Kidney glomerular epithelial cell (primary cell): ENCODE measurements at places on chromosomes 6 and 20.

DNA sequence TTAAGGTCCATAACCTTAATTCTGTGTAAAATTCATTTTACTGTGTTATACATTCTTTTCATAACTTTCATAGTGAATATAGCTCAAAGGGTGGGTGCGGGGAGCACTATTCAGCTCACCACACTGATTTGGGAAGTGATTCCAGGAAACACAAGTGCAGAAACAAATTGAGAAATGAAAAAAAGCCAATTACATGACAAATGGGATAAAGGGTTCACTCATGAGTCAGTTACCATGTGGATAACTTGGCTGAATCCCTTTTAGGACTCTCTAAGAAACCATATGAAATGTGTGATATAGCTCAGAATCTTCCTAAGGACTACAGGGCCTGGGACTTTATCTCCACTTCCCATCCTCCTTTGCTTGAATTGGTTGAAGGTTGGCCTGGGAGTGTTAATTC, 3.1 kb upstream of the BTN2A1 start:
- DNase-seq: no peak

DNA sequence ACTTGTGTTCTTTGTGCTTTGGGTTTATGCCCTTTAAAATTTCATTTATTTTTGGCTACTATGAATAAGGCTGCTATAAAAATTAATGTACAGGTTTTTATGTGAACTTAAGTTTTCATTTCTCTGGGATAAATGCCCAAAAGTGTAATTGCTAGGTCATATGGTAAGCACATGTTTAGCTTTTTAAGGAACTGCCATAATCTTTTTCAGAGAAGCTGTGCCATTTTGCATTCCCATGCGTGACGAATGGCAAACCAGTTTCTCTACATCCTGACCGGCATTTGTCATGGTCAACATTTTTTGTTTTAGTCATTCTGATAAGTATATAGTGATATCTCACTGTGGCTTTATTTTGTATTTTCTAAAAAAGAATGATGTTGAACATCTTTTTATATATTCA, 236.0 kb upstream of the SGK1 start:
- no peak for DNase-seq

DNA sequence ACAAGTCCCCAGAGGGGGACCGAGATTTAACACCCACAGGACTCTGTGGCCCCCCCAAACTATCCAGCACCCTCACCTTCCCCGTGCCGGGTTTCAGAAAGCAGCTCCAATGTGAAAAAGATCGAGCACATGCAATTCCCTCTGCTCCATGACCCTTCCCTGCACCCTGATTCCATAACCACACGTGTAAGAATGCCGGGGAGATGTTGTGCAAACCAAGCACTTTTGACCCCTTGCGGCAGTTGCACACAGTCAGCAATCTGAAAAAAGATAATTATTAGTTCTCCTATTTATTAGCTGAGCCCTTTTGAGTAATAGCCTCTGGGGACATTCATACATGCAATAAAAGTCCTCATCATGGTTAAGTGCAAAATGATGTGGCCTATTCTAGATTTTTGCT, 13.0 kb downstream of the FOXQ1 start:
- no peak for DNase-seq

GRCh38 chr6:373773-374724, 17.5 kb upstream of the IRF4 start:
- DNase-seq: no peak

GRCh38 chr6:117481278-117481925, 1.1 kb upstream of the DCBLD1 start:
- DNase-seq: no peak

GRCh38 chr6:16759181-16759645, 2.0 kb downstream of the ATXN1 start:
- peak; percentile 36 for DNase-seq

GRCh38 chr6:98581705-98582104, 252.7 kb upstream of the POU3F2 start:
- DNase-seq: no peak

DNA sequence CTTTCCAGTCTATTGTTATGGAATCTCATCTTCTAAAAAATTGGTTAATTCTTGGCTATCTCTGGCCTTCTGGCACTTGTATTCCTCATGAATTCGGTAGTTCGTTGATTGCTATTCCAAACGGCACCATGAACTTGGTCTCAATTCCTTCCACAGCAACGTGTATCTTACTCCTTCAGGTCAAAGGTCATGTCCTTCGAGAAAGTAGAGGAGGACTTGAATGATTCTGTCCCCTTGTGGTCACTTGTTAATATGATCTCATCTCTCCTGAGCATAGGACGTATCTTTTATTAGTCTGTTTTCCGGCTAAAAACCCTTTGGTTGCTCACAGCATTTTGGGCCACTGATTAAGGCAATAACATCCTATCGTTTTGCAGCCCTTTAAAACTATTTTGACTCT, 9.4 kb downstream of the TLDC2 start:
- DNase-seq: no peak

GRCh38 chr6:16949716-16950115, 152.1 kb upstream of the STMND1 start:
- DNase-seq: no peak

GRCh38 chr6:162019349-162019748, 708.2 kb downstream of the PRKN start:
- peak; percentile 41 for DNase-seq

DNA sequence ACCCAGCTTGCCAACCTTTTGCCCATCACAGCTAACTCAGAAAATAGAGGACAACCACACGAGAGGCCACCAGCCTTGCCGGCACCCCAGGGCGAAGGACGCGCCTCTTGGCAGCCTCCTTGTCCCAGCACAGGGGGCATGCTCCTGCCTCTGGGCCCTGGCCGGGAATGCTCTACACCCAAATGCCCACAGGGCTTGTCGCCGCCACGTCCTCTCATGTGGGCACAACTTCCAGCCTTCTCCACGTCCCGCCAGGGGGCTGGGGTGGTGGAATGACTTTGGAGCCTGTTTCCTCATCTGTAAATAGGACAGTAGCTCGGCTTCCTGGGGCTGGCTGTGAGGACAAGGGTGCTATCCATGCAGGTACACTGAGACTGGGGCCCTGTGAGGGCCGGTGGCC, 152.4 kb upstream of the MLN start:
- no peak for DNase-seq

DNA sequence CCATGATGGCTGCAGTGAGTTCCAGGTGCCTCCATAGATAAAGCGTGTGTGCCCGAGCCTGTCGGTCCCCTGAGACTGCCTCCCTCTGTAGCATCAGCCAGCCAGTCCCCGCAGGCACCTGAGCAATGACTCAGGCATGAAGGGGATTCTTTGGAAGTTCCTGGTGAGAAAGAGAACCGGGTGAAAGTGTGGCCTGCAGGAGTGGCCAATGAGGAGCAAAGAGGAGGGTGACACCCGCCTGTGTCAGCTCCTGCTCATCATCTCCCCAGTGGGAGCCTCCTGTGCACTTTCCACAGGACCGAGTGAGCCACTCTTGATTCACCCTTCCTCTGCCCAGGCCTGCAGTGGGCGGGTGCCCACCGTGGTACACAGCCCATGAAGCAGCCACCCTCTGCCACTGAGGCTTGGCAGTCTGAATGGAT, 71.2 kb upstream of the PTPN1 start:
- peak; percentile 51 for DNase-seq

GRCh38 chr20:18802012-18802634, 11.5 kb upstream of the SCP2D1 start:
- no peak for DNase-seq

DNA sequence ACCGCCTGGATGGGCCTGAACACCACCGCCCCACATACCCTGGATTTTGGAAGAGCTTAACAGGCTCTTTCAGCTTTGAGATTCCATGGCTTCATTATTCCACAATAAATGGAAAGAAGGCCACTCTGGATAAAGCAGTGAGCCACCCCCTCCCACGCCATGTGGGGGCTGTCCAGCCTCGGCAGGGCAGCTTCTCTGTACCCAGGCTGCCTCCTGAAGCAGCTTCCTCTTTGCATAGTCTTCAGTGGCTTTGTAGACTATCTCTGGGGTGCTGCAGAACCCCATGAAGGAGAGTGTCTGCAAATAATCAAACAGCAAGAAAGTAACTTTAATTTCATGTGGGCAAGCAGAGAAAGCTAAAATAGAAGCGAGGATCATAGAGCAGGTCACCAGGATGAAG, 96.6 kb upstream of the NXT1 start:
- no peak for DNase-seq

- no peak for DNase-seq
These were observed 4.4 kb upstream of the FILIP1 start for GRCh38 chr6:75497994-75498393.

DNA sequence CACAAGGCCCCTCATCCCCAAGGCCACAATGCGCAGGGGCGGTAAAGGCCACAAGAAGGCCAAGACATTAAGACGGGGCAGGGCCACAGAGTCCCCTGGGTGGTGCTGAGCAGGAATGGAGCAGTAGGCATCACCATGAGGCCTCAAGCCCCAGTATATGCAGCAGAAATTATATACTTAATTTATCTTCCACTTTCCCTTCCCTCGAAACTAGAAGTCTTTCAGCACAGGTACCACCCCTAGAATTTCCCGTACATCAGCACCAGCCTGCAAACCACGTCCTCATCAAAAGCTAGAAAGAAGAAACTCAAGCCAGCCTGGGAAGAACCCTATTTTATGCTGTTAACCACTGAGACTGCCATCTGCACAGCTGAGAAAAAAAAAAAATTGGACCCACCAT, 89.4 kb downstream of the PLG start:
- no peak for DNase-seq

DNA sequence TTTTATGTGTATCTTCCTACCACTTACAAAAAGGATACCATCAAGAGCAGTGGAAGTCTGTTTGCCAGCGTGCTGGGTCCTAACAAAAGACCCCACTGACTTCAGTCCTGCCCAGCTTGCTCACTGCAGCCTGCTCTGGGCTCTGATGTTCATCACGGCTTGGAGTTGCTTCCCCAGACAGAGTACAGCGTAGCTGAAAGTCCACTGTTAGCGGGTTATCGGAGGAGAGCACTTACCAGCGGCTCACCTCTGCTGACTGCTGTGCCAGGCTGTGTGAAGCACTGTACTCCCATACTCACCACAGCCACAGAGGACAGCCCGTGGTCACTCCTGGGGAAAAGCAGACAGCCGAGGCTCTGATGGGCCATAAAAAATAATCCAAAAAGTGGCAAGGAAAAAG, 40.2 kb downstream of the CTCFL start:
- DNase-seq: no peak

DNA sequence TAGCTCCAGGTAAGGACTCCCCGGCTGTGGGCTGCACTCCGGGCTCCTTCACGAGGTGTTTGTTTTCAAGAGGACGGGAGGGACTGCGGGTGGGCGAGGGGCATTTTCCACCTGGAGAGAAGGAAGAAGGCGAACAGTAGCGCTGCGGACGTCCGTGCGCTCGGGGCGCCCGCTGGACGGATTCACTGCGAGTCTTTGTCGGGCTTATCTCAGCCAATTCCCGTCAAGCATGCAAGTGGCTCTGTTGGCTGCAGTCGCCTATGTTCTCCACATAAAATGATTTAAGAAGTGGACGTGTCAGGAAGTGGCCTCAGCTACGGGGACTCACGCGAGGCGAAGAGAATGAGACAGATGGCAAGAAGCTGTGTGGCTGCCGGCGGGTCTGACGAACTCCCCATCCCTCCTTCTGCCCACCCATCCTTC, 332 bp downstream of the GRIK2 start:
- no peak for DNase-seq

GRCh38 chr6:160430751-160431150, 82.6 kb downstream of the SLC22A3 start:
- DNase-seq: no peak

DNA sequence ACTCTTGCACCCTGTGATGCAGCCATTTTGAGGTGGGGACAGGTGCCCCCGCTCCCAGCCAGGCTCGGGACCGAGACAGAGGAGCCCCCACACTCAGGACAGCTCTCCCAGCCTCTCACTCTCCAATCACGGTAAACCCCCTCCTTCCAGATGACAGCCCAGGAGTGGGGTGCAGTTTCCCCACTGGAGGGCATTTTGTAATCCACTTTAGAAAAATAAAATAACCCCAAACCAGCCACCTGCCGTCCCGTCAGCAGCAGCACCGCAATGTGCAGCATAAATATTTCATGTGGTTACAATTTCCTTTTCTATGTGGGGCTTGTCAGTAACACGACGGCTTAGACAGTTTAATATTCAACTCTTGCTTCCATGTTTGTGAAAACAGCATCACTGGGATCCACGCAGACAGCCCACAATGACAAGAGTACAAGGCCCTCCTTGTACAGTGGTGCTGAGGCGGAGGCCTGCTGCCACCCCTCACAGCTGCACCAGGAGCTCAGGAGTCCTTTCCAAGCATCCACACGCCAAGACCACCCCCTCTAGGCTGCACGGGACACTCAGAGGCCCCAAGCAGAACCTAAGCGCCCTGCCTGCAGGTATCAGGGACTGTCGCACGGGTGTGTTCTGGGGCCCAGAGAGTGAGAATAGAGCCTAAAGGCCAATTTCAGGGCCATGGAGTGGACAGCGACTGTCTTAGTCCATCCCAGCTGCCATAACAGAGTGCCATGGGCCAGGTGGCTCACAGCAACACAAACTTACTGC, 116.7 kb downstream of the JPH2 start:
- DNase-seq: no peak

DNA sequence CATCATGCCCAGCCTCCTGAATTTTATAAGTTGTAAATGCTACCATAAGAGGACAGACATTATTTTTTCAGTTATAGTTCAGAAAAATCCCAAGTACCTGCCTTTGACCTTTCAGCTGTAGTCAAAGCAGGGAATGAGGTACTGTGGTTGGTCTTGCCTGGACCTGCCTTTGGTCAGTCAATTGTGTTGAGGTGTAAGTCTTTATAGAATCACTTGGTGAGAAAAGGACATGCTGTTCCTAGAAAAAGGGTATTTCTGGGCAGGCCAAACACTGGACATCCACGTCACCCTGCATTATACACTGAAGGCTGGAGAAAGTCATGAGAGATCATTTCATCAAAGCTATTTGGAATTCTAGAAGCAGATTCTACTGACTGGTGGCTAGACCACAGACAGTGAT, 40.3 kb downstream of the PEX7 start:
- DNase-seq: no peak

- no peak for DNase-seq
These were observed 12.3 kb upstream of the FAM110A start for GRCh38 chr20:821046-821730.

GRCh38 chr6:15842727-15843117, 179.9 kb upstream of the DTNBP1 start:
- no peak for DNase-seq

- DNase-seq: no peak
These were observed 178.9 kb upstream of the ARID1B start for GRCh38 chr6:156598071-156598854.

DNA sequence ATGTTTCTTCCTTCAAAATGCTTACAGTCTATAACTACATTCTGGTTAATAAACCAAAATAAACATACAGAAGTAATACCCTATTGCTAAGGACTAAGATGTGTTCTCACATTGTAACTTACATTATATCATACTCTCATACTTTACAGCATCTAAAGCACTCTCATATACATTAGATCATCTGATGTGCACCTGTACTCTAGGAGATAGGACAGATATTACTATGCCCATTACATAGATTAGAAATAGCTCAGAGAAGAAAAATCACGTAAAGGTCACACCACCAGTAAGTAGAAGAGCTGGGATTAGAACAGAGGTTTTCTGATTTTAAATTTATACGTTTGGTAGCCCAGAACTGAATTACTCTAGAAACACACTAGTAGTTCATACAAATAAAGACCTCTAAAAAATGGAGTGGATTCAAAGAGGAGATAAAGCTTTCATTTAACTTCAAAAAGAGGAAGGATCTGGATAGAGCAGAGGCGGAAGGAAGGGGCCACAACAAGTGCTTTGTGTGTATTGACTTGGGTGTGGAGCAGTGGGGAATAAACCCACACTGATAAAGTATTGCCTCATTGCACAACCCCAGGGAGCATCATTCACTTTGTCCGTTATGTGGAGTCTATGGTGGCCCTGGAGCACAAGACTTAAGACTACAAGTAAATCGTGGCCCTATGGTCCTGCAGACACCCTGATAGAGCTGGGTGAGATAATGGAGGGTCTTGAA, 30.9 kb downstream of the SLC2A12 start:
- DNase-seq: no peak
